Kidney epithelial cell (primary cell): ENCODE measurements at places on chromosomes 3 and 15. TPM values are rescaled to one million over a fixed set of nuclear protein-coding genes. Genes with fewer than 3 reads are reported as not detected.

NECTIN3 gene
- total RNA-seq: 18.2 and 22.9 TPM in 2 replicates

RASGRF1 gene
- total RNA-seq: 0.48 and 1.4 TPM in 2 replicates

CX3CR1 gene
- not detected in 2 replicates for total RNA-seq

RLBP1 gene
- not detected in 2 replicates for total RNA-seq
